ENCODE measurements at places on chromosomes 16 and 17.
A peak's percentile ranks its signal among the peaks of the same experiment; 100 is the strongest.

- no peak for DNase-seq
These were observed 28.1 kb downstream of the SERPINF1 start for GRCh38 chr17:1789936-1790335.

GRCh38 chr17:7136266-7136877 is 21.8 kb upstream of the ASGR2 start:
- peak; percentile 65 for DNase-seq

DNA sequence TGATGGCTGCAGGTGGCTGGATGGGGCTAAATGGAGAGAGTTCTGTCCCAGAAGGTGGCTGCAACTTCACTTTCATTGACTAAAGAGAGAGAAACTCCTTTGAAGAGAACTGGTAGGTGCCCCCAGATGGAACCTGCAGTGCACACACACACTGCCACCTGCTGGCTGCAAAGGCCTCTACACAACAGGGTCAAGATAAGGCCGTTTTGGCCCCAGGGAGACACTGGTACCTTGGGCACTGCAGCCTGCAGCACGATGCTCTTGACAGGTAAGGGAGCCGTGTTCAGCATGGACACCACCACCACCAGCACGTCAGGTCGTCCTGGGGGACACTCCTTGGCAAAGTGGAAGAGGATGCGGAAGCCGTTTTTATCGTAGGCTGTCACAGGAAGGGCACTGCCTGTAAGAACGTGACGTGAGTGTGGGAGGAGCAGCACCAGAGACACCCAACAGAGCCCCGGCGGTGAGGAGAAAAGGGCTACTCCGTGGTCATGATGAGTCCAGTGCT is 22.7 kb downstream of the GGA3 start:
- DNase-seq, result peak; percentile 68

DNA sequence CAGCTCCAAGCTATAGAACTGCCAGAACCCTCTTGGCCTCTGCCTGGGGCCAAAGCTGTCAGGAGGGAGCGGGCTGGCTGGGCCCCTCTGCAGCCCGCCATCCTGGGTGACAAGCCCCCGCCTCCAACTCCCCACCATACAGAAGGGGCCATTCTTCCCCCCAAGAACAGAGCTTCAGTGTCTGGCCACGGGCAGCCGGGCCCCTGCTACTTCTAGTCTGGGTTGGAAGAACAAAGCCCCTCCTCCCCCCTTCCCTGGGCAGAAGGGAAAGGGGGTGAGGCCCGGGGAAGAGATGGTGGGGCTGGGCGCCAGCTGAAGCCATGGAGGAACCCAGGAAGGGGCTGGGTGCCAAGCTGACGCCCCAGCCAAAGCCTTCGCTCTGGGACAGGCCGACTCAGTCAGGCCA is 9.0 kb downstream of the NAT9 start:
- DNase-seq, result no peak

- DNase-seq, result no peak
These were observed 6.5 kb downstream of the SLC5A11 start for GRCh38 chr16:24852281-24852721.
